ENCODE measurements at places on chromosomes 16 and 17. TPM values are rescaled to one million over a fixed set of nuclear protein-coding genes. Genes with fewer than 3 reads are reported as not detected.

The ABCC11 gene
- total RNA-seq, result not detected

The SCARF1 gene
- 2.1 TPM for total RNA-seq

The TCAP gene
- not detected for total RNA-seq

The GPR142 gene
- not detected for total RNA-seq

The TLCD3B gene
- not detected for total RNA-seq

Measured in Daoy (cell line).